ENCODE measurements at places on chromosomes 1 and 21.

DNA sequence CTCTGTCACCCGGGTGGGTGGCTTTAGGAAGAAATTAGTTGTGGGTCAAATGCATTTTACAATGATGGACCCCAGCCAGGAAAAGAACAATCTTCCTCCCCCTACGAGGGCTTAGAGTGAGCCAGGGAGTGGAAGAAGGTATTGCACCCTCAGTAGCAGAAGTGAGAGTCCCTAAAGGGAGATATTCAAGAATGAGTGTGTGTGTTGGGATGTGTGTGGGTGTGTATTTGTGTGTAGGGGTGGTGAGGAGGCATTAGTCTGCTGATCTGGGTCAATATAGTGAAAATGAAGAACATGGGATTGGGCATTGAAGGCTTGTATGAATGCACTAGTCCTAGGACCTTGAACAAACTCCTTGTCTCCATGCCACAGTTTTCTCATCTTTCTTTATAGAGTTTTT, 85.2 kb upstream of the RUNX1 start:
- DNase-seq: no peak

DNA sequence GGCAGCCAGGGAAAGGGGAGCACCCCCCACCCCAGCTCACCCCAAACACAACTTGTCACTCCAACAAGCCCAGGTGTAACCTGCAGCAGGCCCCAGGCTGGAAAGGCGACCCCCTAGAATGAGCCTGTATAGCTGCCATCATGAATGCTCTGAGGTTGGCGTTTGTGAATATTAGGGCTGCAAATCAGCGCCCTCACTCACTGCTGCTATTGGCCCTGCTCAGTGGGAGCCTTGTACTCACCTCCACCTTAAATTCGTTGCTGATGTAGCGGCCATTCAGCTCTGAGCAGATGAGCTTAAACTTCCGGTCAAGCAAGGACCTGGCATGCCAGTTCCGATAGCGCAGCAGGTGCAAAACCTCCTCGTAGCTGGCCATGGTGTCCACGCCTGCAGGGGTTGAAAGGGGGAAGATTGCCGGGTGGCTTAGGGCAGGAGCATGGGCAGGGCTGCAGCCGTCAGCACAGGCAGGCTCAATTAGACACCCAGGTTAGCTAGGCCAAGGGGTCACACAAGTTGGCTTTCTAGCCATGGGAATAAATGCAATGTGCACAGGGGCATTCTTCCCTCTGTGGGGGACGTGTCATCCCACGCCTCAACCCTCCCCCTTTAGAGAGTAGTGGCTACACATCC, 81.7 kb downstream of the PIK3CD start:
- no peak for DNase-seq

GRCh38 chr21:35738347-35738961, 321.9 kb downstream of the SETD4 start:
- DNase-seq: no peak

- DNase-seq: peak; percentile 50
Observed at GRCh38 chr1:111448482-111448917, 556 bp downstream of the WDR77 start.
